ENCODE measurements at places on chromosomes 2 and 18.

GRCh38 chr2:176088048-176088936, 4.2 kb upstream of the HOXD13 start:
- DNase-seq: no peak

GRCh38 chr2:223952280-223952968, 4.8 kb upstream of the MRPL44 start:
- DNase-seq: no peak

DNA sequence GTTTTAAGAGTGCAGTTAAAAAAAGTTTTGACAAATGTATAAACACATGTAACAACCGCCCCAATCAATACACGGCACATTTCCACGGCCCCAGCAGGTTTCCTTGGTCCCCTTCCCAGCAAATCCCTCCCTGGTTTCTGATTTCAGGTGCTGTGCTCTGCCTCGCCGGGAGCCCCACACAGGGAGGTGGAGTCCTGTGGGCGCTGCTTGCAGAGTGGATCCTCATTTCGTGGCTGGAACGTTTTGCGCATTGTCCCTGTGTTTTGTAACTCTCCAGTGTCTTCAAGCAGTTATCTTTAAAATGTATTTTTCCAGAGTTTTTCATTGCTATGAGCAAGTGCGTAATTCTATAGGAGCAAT, 124.8 kb downstream of the GALR1 start:
- no peak for DNase-seq

DNA sequence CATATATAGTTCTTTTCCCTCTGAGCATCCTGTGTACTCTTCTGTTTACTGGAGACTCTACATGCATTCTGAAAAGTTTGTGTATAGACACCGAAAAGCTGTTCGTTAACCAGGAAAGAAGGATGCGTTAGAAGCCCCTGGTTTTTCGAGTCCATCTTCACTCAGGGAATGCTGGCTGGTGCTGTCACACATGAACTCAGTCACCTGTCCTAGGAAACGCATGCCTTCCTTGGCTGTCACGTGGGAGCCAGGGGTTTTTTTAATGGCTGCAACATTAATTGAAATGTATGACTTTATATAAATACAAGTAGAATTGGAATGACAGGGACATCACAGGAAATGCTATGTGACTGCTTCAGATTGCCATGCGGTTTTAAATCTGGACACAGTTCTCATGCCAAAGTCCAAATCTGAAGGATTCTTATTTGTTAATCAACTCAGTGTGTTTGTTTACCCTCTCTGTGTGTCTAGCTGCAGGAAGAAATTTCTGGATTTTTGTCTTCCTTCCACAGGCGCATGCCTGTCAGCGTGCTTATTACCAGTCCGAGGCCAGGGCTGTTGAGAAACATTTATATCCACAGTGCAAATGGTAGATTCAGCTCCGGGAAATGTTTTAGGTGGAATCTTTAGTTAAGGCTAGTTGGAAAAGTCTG, 2.6 kb downstream of the RAMP1 start:
- no peak for DNase-seq

- DNase-seq: no peak
Observed at GRCh38 chr2:112003576-112004252, 51.4 kb upstream of the TMEM87B start.

DNA sequence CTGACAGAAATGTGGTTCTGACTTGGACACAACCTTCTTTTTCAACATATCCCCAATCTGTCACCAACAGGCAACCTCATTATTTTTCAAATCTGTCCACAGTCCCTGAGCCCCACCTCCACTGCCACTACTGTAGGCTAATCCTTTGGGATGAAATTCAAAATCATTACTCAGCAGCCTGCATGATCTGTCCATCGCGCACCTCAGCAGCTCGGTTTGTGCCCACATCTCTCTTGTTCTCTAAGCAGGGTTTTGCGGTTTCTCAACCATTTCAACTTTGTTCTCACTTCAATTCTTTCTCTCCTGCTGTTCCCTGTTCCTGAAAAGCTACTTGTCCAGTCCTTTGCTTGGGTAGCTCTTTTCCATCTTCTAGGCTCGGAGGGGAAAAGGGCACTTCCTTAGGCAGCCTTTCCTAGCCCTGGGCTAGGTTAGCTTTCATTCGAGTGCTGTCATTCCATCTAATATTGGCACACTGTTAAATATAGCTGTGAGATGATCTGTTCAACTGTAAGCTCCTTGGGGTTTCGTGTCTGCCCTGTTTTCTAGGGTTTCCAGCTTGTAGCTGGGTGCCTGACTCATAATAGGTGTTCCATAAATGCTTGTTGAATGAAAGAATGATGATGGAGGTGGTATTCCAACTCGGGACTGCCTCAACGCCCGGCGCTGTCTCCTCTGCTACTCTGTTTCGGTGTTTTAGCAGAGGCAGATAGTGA, 653 bp upstream of the ANKAR start:
- DNase-seq: no peak

GRCh38 chr2:74391209-74391579, 11.1 kb upstream of the DCTN1 start:
- DNase-seq: no peak

DNA sequence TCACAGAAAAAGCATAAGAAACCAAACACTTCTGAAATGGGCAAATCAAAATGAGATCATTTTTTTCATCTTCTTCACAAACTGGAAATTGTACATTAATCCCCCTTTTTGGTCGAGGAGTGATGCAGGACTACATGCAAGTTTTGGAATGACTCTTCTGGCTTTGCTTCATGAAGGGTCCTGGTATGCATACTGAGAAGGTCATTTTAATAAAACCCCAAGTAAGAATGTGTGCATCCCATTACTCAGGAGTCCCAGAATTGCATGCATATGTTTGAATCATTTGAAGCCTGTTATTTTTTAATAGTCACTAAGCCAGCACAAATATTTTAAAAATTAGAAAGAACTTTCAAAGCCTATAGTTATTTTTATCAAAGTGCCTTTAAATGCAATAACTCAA, 16.7 kb upstream of the EHBP1 start:
- no peak for DNase-seq

DNA sequence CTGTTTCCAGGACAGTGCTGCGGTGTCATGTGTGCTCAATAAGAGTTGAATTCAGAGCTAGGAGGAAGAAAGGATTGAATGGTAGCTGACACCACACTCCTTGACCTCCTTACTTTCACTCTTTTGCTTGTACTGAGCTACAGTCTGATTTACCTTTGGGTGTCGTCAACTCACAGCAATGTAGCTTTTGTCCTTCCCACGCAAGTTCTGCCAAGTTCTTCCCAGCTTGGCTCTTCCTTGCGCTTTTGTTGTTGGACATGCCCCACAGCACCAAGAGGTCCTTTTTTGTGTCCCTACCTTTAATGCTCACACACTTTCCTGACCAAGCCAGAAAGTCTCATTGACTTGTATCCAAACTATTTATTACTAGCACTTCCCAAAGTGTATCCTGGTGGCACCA, 38.3 kb upstream of the ITGB6 start:
- DNase-seq: no peak

GRCh38 chr2:232877940-232878511, 8.0 kb downstream of the SNORC start:
- no peak for DNase-seq

GRCh38 chr2:239793836-239794235, 231.3 kb downstream of the NDUFA10 start:
- no peak for DNase-seq

DNA sequence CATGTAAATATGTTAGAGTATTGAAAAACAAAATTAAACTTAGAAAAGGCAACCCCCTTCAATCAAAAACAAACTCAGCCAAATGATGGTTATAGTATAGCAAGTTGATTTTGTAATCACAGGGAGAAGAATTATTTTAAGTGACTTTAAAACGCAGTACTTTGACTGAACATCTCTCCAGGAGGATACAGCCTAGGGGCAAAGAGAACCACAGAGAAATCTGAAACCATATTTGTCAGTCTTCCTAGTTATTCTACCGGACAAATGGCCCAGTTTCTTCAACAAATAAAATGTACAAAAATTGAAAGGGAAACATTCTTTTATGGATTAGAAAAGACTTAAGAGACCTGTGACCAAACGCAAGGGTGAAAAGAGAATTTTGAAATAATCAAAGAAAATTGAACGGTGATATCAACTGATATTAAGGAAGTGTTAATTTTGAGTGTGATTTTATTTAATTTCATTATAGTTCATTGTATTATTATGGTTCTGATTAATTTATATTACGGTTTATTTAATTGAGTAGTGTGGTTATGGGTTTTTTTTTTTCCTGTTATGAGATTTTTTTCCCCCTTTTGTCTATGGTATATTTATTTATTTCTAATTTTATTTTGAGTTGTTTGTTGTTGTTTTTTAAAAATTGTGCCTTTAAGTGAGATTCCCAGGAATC, 75.3 kb downstream of the HNRNPLL start:
- DNase-seq: no peak

GRCh38 chr2:190532581-190532980, 1.9 kb downstream of the NEMP2 start:
- DNase-seq: no peak

DNA sequence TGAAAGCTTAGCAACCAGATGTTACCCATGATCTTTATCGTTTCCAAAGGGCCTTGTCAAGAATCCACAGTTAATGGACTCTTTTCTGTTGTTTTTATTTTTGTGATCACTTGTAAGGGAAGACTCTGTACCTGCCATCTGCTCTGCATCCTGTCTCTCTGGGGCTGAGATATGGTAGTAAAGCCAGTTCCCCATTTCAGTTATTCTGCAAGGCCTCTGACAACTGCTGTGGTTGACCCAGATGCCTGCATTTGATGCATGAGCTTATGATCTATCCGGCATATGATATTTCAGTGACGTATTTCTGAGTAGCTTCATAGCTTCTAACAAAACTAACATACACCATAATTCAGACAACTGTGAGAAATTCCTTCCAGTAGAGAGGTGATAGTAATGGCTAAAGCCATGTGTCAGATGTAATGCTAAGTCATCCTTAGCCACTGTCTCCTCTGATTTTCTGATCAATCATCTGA, 105.1 kb downstream of the TPO start:
- no peak for DNase-seq

DNA sequence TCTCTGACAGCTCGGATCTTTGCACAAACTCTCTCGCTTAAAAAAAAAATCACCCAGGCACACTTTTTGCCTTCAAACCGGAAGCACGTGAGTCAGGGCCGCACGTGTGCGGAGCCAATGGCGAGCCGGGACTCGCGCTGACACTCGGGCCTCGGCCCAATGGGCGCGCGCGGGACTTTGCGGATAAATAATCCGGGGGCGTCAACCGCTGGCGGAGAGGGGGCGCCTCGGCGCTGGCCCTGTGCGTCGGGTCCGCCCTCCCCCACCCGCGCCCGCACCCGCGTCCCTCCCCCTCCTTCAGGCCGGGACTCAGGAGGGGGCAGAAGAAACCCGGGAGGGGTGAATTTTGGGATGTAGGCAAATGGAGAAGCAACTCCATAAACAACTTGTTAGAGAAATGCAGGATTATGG, 319 bp upstream of the EN1 start:
- peak; percentile 77 for DNase-seq

GRCh38 chr2:137797641-137798040, 166.6 kb upstream of the HNMT start:
- no peak for DNase-seq

- no peak for DNase-seq
Observed at GRCh38 chr2:138122891-138123290, 158.6 kb downstream of the HNMT start.

GRCh38 chr2:6060992-6061663, 368.9 kb downstream of the SOX11 start:
- no peak for DNase-seq

DNA sequence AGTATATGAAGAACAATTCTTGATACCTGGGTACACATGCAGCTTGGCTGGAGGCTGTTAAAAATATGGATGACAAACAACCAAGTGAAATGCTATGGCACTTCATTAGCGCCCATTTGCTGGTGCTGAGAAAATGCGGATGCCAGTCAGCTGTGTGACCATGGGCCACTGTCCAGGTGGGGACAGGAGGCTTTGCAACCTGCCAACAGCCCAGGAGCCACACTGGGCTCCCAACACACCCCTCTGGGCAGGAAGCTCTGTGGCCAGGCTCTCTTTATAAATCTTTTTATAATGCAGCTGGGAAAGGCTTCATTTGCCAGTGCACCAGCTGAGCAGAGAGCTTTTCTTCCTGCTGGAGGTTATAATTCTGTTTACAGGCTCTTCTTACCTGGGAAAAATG, 19.9 kb downstream of the RNF144A start:
- DNase-seq: no peak

DNA sequence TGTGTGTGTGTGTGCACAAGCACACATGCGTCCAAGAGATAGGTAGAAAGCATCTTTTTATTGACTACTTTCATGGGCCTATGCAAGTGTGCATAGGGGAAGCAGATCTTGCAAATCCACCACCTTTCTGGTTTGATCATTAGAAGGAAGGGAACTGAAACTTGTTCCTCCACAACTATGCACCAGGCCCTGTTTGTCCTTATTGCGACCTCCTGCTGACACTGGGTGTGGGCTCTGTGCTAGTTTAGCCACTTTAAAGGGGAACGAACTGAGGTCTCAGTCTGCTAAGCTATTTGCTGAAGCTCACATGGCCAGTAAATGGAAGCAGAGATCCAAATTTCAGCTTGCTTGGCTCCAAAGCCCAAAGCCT, 32.1 kb upstream of the INSIG2 start:
- no peak for DNase-seq

DNA sequence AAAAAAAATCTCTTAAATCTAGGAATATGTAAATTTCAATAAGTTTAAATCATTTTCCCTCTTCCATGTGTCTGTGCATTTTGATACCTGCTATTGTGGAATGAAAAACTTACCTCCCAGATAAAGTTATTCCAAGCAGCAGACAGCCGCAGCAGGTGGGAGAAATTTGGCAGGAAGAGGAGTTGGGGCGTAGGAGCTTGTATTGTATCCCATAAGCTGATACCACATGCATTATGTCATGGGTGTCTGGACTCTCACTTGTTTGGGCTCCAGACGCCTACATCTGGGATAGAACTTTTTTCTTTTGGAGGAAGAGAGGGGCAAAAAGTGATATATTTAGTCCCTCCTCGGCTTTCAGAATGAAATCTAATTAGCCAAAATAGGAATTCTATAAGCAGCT, 59.3 kb upstream of the TCF4 start:
- DNase-seq: no peak

- no peak for DNase-seq
Observed at GRCh38 chr2:75055820-75056675, 97.6 kb downstream of the POLE4 start.

GRCh38 chr2:170088776-170089175, 89.2 kb upstream of the MYO3B start:
- DNase-seq: no peak

- DNase-seq: no peak
Observed at GRCh38 chr18:42583283-42583731, 532.2 kb downstream of the RIT2 start.

DNA sequence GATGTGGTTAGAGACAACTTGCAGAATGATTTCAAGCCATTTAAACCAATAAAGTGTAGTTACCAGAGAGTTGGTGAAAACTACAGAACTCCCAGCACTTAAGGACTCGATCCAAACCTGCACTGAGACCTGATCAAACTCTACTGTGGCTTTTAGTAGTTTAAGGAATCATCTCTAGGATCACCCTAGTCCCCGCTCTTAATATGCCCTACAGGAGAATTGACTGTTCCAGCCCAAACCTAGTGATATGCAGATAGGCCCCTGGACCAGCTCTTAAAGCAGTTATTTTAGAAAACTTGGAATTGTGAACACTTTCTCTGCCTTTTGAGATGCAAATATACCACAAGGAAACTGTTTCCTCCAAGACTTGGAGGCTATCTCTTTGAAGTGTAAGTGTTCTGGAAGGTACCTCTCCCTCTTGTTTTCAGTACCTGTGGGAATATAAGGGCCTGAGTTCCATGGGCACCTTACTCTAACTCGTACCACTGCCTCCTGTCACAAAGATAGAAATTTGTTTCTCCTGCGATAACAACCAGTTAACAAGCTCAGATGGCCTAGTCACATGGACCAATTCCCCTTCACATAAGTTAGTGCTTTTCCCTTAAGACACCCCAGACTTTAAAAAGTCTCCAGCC, 1367.2 kb upstream of the SLC39A10 start:
- DNase-seq: no peak
